ENCODE measurements at places on chromosomes 16 and 17.

DNA sequence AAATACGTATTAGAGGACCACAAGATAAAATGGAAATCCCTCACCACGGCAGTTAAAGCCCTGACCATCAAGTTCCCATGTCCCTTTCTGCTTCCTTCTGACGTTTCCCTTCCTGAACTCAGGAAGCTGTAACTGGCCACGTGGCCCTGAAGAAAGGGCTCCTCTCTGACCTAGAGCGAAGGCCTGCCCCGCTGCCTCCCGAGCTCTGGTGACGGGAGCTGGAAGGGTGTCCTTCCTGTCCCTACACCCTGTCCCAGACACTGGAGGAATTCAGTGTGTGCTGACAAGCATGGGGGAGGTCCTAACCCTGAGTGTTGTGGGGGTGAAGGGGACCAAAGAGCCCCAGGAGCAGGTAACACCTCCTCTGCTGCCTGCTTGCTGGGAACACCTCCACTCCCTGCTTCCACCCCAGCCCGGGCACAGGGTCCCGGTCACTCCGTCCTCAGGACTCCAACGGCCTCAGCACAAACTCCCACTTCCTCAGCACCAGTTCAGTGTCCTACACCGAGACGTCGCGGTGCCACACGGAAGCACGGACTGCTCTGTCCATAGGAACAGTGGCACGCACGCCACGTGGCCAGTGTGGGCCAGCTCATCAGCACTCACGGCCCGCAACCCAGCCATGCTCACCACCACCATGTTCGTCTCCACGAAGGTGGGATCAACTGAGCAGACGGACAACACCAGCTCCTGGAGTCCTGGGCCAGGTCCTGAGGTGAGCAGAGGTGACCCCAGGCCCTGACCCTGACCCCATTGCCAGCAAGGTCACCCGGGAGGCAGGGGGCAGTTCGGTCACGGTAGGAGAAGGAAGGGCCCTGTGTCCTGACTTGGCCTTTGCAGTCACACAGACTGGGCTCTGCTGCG, 16.9 kb downstream of the TMEM235 start:
- DNase-seq = no peak

- no peak for DNase-seq
Measured at GRCh38 chr16:30901201-30902028, 5.0 kb downstream of the CTF1 start.

- no peak for DNase-seq
Measured at GRCh38 chr17:63487014-63487339, 10.1 kb downstream of the ACE start.

DNA sequence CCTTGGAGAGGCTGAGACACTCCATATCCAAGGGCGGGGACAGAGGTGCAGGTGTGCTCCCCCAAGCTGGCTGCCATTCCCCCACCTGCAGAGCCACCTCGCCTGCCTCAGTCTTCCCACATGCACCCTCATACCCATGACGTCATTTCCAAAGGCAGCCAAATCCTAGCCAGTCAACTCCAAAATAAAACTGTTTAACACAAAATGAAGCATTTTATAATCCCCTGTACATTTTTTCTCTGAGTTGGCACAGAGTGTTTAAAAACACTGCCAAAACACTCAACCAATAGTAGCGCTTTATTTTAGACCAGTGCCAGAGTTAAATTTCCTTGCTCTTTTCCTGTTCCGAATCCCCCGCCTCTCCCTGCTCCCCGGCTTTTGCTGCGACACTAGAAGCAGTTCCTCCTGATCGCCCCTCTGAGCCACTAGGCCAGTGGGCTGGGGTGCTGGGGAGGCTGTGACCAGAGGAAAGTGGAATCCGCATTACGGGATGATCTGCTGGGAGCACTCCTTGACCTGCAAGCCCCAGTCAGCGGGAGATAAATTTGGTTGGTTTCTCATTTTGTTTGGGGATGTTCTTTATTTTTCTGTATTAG, 139.5 kb downstream of the ZNF423 start:
- DNase-seq = no peak

GRCh38 chr16:23436951-23437350, 16.0 kb downstream of the COG7 start:
- DNase-seq = no peak

GRCh38 chr16:1768767-1769401, 2.5 kb downstream of the NME3 start:
- DNase-seq = no peak

- no peak for DNase-seq
Measured at GRCh38 chr16:23254338-23254737, 47.8 kb upstream of the SCNN1B start.

DNA sequence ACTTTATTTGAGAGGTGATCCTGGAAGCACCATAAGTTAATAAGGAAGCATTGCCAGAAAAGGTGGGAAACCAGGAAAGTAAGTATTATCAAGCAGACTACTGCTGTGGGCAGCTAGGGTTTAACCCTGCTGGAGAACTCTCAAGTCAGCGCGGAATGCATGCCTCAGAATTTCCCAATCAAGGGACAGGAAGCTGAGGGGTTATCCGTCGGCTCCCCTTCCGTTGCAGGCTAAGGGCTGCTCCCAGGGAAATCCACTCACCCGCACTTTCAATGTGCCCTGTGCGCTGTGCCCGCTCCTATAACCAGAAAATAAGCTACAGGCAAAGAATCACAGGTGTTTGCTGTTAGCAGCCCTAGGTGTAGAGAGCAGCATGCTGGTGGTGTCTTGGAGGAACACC, 138.5 kb upstream of the CACNG3 start:
- DNase-seq = no peak

- DNase-seq = no peak
Measured at GRCh38 chr16:25838724-25839186, 147.0 kb downstream of the HS3ST4 start.

- DNase-seq = no peak
Measured at GRCh38 chr17:49556223-49556943, 19.3 kb upstream of the NXPH3 start.

DNA sequence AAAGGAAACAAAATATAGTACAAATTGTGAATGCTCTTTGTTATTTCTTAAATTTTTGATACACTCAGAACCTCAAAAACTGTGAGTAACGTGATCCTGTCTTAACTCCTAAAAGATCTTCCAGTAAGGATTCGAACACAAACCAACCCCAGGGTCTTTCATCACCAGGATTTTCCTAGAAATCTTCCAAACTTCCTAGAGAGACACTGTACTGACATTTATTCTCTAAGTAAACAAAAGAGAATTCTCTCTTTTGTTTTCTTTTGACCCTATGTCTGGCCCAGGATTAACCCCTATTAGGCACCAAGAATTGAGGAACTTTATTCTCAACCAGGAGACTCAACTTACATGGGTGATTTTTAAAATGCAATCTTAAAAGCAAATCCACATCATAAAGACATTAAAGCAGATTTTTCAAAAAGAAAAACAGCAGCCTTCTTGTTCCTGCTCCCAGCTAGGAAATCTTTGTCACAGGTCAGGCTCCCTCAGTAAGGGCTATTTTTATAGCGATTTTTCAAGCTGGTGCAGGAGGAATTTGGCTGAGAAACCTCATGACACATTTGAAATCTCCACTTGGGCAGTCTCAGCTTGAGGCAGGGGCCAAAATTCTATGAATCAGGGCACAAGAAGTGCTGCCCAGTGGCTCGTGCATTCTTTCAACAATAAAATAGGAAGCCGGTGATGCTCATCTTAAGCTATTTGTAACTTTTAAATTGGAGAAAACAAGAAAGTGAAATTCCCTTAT, 6.2 kb upstream of the SMG1 start:
- no peak for DNase-seq

- DNase-seq = no peak
Measured at GRCh38 chr17:41792845-41793783, 6.6 kb upstream of the JUP start.

DNA sequence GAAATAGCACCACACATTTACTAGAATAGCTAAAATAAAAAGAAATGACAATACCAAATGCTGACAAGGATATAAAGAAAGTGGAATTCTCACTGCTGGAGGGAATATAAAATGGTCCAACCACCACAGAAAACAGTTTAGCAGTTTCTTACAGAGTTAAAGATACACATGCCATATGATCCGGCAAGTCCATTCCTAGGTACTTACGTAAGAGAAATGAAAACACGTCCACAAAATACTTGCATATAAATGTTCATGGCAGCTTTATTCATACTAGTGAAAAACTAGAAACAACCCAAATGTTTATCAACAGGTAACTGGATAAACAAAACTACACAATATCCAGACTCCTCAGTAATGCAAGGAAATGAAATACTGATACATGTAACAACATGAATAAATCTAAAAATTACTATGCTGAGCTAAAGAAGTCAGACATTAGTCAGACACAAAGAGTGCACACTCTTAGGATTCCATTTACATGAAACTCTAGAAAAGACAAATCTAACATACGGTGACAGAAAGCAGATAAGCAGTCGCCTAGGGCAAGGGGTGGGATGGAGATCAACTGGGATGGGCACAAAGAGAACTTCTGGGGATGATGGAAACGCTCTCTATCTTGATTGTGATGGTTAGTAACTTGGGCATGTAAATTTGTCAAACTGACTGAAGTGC, 76.4 kb downstream of the SMG6 start:
- DNase-seq = no peak

DNA sequence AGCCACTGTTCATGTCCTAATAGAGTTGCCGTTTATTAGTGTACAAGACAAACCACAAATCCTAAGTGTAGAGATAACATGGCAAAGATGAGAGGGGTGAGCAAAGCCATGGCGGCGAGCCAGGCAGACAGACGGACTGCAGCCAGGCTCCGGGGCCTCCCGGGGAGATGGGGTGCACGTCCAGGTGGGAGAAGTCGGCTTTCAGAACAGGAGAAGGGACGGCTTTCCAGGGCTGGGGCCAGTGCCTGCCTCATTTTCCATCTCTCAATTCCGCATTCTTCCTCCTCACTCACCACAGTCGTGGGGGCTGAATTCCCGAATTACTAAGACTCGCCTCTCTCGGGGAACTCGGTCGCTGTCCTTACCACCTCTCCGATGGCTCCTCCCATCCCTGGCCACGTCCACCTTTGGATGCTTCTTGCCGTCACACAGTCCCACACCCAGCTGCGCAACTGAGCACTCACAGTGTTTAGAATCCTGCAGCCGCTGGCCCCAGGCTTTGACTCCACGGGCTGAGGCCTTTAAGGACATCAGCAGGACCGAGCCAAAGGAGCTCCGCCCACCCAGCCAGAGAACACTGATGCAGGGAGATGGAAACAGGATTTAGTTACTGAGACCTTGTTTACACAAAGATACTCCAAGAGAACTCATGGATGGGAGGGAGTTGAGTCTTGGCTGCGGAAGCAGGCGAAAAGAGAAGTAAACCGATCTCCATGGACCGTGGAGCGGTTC, 59.7 kb downstream of the RNF112 start:
- peak; percentile 75 for DNase-seq

DNA sequence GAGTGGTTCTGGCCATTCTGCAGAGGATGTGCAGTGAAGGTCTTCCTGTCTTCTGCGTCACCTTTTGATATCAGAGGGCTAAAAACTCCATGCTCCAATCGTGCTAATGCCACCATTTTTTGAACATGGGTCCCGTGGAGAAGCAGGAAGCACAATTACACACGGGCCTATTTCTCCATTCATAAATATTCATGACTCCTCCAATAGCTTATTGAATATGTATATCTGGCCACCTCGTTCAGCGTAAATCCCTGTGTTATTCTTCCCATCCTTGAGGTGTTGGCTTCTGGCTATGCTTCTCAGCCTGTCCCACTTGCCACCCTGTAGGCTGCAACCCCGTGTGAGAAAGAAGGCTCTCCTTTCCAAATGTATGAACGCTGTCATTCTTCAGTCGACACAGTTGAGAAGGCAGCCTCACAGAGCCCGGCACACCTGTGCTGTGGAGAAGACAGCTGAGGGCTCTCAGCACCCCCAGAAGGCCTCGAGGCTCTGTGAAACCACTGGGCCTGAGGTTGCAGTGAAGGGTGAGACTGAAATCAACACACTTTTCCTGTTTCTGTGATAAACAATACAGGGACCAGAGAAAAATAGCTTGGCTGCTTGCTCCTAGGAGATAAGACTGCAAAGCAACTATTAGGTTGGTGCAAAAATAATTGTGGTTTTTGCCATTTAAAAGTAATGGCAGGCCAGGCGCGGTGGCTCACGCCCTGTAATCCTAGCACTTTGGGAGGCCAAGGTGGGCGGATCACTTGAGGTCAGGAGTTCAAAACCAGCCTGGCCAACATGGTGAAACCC, 4.9 kb upstream of the ANKRD40CL start:
- DNase-seq = no peak

DNA sequence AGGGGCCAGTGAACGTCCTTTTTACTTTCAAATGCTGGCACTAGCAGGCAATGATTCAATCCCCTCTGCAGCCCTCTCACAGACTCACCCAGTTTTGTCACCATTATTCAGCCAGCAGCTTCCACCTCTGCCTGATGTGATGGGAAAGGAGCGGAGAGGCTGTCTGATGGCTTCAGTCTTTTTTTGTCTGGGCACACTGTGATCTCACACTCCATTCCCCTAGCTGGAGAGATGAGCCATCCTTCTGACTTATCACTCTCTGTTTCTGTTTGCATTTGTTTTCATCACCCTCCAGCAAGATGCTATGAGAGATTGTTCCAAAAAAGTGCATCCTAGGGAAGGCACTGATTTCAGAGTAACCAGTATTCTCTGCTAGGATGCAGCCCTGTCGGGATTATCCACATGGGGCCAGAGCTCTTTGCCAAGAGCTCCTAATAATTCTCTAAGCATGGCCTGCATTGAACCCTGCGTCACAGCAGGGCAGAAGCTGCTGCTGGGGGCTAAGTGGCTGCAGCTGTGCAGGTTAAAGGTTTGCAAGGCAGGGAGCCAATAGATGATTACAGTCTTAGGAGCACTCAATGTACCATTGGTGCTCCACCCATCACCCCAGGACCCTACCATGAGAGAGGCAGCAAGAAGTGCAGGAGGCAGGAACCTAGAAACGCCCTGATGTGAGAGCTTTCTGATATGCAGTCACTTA, 236.1 kb upstream of the C16orf82 start:
- no peak for DNase-seq

DNA sequence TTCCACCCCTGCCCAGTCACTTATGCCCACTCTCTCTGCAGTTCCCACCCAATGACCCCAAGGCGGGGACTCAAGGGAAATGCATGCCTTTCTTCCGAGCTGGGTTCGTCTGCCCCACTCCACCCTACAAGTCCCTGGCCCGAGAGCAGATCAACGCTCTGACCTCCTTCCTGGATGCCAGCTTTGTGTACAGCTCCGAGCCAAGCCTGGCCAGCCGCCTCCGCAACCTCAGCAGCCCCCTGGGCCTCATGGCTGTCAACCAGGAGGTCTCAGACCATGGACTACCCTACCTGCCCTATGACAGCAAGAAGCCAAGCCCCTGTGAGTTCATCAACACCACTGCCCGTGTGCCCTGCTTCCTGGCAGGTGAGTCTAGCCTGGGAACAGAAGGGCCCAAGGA, 13.8 kb downstream of the LPO start:
- DNase-seq = no peak

GRCh38 chr17:31917065-31917529, 15.6 kb upstream of the UTP6 start:
- DNase-seq = no peak

DNA sequence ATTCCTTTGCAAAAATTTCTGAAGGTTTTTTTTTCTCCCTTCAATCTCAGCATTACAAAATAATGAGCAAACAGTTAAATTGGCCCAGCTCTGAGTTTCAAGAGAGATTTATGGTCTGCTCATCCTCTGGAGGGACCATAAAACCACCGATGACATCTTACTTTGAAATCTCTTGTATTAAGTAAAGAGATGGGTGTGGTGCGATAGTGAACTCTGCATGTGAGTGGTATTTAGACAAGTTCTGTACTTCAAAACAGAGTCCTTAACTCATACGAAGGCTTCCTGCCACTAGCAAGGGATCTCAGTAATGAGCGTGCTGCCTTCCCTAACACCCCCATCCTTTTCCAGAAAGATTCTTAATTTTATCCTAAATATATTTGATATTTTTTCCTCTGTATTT, 2.1 kb downstream of the FAM20A start:
- no peak for DNase-seq

- no peak for DNase-seq
Measured at GRCh38 chr16:84314814-84315213, 20.1 kb downstream of the WFDC1 start.
